SK-MEL-5 (cell line): ENCODE measurements at places on chromosomes 1 and 21. TPM values are rescaled to one million over a fixed set of nuclear protein-coding genes. Genes with fewer than 3 reads are reported as not detected.

The NR0B2 gene
- total RNA-seq, result not detected in 2 replicates

The OR2T11 gene
- total RNA-seq, result not detected in 2 replicates

The RPTN gene
- not detected in 2 replicates for total RNA-seq

The MTARC1 gene
- total RNA-seq, result 0.61 and 1.6 TPM in 2 replicates

The FCRLA gene
- total RNA-seq, result 359 and 397 TPM in 2 replicates

The CASZ1 gene
- total RNA-seq, result 0.69 and 0.96 TPM in 2 replicates

The TFF1 gene
- not detected in 2 replicates for total RNA-seq
